ENCODE measurements at places on chromosomes 4 and X.
A peak's percentile ranks its signal among the peaks of the same experiment; 100 is the strongest.

DNA sequence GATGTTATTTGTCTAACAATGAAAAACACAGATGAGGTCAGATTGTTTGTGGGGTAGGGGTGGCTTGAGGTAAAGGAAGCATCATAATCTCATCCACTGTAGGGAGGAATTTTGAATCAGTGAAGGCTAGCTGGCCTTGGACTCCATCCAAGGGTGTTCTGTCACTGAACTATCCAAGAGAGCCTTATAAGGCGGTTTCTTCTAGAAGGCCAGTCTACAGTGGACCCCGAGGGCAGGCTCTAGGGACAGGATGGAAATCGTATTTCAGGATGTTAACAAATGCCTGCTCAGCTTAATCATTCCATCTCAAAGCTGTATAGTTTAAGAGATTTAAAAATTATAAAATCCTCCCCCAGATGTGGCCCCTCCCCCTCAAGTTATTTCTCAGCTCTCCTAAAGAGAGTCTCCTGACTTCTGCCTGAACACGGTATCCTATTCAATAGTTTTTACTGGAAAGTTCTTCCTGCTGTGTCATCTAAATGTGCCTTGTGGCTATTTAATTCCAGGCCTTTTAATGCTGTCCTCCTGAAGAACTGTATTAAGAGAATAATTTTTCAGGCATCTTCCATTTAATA lies 8.0 kb downstream of the IGFBP7 start:
- DNase-seq = no peak

GRCh38 chrX:152632445-152633097 lies 5.1 kb upstream of the GABRQ start:
- no peak for DNase-seq

DNA sequence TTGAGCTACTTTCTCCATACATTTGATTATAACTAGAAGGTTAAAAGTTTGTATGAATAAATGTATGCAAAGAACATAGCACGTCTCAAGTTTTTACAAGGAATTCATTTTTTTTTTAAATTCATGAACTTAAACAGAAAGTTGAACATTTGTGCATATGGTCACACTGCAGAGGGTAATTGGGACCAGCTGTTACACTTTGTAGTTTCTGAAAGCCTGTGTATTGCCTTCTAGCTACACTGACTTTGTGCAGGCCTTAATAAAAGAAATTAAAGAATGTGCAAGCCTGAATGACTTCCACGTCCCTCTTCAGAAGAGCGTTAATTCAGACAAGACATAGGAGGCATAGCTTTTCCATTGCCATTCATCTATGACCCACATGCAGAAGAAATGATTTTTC lies 153.1 kb upstream of the PCDH18 start:
- no peak for DNase-seq

GRCh38 chr4:165184220-165184619 lies 23.1 kb upstream of the KLHL2 start:
- DNase-seq = no peak

- no peak for DNase-seq
These were observed 171.4 kb downstream of the NWD2 start for GRCh38 chr4:37415845-37416369.

DNA sequence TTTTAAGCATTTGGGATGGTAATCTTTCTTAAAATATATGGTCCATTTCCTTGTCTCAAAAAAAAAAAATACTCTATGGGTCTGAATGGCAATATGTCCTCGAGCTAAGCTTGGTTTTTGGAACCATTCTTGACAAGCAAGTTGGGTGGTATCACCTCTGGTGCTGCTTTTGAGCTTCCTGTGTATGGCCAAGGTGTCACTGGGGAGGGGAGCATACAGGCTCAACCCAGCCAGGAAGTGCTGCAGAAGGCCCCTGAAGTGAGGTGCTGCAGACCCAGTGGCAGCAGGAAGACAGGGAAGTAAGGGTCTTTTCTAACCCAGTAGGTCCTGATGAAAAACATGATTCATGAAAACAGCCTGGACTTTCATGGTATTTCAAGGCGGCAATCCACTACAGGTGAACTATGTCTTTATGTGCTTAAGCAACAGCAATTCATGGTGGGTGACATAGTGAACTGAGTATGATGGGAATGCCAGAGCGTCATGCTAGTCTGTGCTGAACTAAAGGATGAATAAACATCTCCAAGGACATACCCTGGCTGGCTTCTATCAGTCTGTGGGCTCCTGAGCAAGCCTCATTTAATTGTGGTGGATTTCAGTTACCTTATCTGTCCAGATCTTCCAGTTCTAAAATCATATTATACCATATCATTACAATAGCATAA lies 15.1 kb downstream of the TRAPPC2 start:
- no peak for DNase-seq

- no peak for DNase-seq
These were observed 45.7 kb downstream of the ACOX3 start for GRCh38 chr4:8394806-8395205.

DNA sequence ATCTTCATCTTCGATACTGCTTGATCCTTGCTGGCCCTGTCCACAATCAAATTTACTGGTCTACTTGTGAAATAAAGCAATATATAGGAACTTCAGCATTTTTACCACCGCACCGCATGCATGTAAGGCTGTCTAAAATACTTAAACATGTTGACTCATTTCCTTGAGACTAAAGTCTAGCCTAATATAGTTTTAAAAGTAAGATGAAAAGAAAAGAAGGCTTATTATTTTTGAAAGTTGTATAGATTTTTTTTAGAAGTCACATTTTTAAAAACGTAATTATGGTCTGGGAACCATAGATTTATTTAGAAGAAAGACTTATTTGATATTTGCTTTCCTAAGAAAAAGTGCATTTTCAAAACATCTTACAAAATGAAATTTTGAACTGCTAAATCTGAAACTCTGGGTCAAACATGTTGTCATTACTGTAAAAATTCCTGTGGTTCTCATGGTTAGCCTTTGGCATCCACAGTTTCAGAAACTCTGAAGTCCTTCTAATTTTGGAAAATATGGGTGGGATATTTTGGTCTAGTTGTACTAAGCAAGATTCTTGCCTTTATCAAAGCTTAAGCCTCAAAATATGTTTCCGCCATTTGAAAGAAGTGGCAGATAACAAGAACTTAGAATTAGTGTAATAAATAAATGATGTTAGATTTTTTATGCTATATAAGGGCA lies 423.5 kb upstream of the CTSO start:
- DNase-seq = no peak

DNA sequence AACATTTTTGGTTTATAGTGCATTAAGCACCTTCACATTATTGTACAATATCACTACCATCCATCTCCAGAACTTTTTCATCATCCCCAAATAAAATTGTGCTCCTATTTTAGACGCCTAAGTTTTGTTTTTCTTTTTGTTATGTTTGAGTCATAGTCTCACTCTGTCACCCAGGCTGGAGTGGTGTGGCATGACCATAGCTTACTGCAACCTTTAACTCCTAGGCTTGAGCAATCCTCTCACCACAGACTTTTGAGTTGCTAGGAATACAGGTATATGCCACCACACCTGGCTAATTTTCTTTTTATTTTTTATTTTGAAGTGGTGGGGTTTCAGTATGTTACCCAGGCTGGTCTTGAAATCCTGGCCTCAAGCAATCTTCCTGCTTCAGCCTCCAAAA lies 33.9 kb downstream of the PRSS12 start:
- DNase-seq = no peak

GRCh38 chrX:22686138-22686541 lies 313.6 kb upstream of the DDX53 start:
- DNase-seq = peak; percentile 0

DNA sequence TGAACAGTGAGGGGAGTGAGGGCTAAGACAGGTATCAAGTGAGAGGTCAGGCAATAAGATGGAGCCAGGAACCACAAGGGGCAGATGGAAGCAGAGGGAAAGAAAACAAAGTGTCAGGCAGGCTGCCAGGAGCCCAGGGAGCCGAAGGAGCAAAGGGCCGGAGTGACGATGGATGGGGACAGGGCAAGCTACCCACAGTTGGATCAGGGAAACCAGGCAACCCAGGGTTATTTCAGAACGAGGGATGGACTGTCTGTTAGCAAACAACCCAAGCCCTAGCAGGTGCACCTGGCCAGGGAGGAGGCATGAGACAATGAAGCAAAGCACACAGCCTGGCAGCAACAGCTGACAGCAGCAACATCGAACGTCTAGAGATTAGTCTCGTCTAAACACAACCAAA lies 39.2 kb downstream of the SEL1L3 start:
- DNase-seq = no peak

GRCh38 chr4:113209153-113209552 lies 159.7 kb downstream of the ANK2 start:
- no peak for DNase-seq

GRCh38 chr4:26152056-26152455 lies 168.8 kb upstream of the RBPJ start:
- DNase-seq = no peak

DNA sequence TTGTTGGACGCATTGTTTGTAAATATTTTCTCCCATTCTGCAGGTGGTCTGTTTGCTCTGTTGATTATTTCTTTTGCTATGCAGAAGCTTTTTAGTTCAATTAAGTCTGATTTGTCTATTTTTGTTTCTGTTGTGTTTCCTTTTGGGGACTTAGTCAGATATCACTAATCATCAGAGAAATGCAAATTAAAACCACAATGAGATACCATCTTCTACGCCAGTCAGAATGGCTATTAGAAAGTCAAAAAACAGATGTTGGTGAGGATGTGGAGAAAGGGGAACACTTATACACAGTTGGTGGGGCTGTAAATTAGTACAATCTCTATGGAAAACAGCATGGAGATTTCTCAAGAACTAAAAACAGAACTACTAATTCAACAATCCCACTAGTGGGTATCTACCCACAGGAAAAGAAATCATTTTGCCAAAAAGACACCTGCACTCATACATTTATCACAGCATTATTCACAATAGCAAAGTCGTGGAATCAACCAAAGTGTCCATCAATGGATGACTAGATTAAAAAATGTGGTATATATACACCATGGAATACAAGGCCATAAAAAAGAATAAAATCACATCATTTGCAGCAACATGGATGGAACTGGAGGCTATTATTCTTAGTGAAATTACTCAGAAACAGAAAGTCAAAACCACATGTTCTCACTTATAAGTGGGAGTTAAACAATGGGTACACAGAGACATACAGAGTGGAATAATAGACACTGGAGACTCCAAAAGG lies 8.1 kb downstream of the COQ2 start:
- no peak for DNase-seq

GRCh38 chrX:132968296-132968949 lies 10.0 kb upstream of the HS6ST2 start:
- DNase-seq = no peak

GRCh38 chr4:121701263-121701662 lies 4.5 kb upstream of the ANXA5 start:
- DNase-seq = no peak

- DNase-seq = no peak
These were observed 183.5 kb upstream of the FSTL5 start for GRCh38 chr4:162347156-162347841.

GRCh38 chrX:48569958-48570357 lies 4.3 kb upstream of the RBM3 start:
- DNase-seq = peak; percentile 14

DNA sequence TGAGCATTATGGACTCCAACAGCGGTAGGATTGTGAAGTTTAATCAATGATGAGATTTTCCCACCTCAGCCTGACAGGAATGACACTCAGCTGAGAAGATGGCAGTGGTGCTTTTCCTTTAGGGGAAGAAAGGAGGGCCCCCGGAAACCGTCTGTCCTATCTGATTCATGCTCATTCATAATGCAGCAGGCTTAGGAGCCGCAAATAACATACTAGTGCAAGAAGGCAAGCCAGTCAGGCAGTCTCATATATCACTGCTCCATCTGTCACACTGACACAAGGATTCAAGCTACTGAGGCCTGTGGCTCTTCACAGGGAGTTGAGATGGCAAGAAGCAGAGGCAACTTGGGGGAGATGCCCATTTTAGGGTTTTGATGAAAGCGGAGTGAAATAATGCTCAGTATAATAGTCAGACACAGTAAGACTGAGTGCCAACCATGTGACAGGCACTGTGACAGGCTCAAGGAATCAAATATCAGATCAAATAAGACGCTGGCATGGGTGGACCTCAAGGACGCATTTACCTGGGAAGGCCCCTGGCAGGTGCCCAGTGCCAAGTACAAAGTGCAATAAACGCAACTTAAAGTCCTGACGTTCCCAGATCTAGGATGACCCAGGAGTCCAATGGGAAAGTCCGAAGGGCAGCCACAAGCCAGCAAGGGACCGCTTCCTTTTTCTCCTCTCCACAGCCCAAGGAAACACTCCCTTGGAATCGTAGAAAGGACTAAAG lies 63.4 kb downstream of the FHDC1 start:
- no peak for DNase-seq

DNA sequence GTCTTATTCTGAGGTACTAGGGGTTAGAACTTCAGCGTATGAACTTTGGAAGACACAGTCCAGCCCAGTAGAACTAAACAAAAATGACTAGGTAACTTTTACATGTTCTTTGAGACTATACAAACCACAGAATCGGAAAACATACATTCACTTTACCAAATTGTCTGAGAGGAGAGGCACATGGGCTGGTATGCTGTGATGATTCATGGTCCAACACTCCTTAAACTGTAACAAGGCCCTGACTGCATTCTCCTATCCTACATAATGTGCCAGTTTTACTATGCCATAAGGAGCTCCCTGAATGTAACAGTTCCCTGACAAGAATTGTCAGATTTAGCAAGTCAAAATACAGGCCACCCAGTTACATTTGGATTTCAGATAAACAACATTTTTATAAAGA lies 640.0 kb downstream of the RAB28 start:
- DNase-seq = no peak

- DNase-seq = no peak
These were observed 3.3 kb upstream of the BBS7 start for GRCh38 chr4:121873604-121874003.

GRCh38 chr4:10527438-10527837 lies 70.2 kb upstream of the ZNF518B start:
- DNase-seq = no peak

DNA sequence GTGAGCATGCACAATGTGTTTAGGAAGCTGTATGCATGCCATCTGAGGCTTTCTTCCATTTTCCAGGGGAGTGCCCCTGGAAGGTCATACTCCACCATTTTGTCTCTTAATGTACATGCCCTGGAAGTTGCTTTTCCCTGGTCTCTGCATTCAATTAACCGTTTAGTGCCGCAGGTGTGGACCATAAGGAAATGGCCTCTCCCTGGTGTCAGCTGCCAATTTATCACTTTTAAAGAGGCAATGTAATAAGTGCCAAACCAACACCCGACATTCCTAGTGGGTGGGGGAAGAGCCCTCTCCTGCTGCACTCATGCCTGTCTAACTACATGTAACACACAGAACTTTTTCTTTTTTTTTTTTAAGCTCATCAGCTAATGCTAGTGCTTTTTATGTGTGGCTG lies 7.1 kb upstream of the BST1 start:
- no peak for DNase-seq
